Activated T-cell treated with anti-CD3 and anti-CD28 coated beads for 24 hours (primary cell): ENCODE measurements at places on chromosomes 11 and 22.

DNA sequence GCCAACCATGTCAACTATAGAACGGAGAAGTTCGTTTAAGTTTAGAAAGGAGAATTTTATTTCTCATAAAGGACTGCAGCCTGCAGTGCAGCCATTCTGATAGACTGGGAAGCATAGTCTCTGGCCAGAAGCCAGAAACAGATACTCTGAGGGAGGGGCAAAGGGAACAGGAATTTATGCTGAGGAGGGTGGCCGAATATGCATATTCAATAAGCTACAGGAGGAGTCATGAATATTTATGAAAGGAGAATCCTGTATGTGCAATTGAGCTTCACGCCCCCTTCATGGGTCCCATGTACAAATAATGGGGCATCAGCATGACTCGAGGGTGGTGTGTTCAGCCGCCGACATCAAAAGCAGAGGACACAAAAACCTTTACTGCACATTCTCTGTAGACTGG is 199.9 kb downstream of the CWF19L2 start:
- DNase-seq = no peak

- no peak for DNase-seq
These were observed 56.2 kb upstream of the CSNK2A3 start for GRCh38 chr11:11409224-11409623.

DNA sequence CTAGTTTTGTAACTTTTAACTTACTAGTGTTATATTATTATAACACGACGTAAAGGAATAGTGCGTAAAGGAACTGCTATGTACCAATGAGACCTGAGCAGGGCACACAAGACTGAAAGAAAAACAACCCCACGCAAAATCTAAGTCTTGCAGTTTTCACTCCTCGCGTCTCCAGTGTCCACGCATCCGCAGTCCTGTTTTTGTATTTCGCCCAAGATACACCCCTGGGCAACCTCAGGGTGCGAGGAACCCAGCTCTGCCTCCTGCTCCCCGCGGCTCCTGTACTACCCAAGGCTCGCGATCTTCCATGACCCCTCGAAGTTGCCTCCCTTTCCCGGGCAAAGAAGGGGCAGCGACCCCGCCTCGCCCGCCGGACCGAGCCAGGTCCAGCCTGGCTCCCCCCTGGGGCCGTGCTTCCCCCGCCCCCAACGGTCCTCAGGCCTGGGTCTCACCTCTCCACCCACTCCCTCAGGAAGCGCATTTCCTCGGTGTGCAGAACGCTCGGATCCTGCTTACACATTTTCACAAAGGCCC is 393 bp downstream of the ST13 start:
- no peak for DNase-seq

DNA sequence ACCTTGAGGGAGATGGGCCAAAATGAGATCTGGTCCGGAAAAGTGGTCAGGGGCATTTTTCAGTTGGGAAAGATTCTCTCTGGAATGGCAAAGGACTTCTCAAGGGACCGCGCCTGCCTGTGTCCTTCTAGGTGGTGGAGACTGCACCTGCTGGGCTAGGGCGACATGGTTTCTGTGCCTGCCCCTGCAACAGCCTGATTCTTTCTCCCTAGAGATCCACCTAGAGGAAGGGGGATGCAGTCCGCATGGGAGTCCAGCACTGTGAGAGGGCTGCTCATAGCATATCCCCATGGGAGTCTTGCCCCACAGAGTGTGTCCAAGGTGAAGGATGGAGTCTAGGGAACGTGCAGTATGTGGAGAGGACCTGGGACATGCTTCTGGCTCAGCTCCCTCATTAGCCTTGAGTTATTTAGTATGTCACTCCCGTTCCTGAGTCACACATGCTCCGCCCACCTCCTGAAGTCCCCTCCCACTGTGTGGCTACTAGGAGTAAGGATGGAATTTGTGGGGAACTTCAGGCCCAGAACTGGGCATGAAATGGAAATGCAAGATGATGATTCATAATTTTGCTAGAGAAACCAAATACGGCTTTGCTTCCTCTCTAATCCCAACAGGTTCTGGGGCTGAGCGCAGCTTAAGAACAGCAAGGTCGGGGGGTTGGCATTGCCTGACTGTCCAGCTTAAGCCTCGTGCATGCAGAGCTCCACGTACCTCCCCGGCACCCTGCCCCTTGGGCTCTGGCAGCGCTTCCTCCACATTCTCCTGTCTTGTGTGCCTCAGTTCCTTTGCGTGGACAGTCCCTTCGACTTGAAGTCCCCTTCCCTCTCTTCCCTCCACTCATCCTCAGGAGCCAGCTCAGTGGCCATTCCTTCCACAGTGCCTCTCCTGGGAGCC is 35.0 kb downstream of the GRIK4 start:
- DNase-seq = no peak

DNA sequence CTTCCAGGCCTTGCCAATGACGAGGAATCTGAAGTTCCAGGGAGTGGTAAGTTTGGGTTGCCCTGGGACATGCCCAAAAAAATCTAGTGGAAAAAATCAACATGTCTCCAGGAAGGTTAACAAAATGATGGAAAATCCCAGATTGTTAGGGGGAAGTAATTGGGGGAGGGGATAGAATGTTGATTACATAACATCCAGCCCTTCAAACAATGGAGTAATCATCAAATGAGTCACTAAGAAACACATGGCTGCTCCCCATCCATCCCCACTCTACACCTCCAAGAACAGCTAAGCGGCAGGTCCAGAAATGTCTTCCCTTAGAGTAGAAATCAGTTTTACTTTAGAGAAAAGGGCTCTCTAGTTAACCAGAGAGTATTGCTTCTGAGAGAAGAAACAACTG is 94.9 kb downstream of the ETS1 start:
- DNase-seq = no peak

DNA sequence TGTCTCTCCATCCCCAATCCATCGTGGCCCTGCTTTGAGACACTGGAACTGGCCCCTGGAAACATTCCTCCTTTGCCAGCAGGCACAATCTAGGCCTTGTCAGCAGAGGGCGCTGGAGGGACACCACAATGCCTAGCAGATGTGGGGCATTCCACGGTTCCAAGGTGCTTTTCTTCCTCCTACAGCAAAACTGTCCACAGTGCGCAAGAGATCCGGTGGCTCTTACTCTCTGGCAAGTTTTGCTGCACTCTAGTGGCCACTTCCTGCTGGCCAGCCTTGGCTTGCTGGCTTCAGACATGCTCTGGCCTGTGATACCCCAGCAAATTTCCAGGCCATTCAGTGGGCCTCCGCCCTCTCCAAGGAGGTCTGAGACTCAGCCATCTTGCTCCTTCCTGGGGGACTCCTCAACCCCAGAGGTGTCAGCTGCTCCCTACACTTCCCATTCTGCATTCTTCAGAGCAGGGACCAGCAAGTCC is 17.1 kb upstream of the RBM4B start:
- peak; percentile 79 for DNase-seq

- DNase-seq = no peak
These were observed 38.5 kb upstream of the FJX1 start for GRCh38 chr11:35579557-35580396.

- no peak for DNase-seq
These were observed 185.2 kb downstream of the GRIK4 start for GRCh38 chr11:120696597-120697218.

- no peak for DNase-seq
These were observed 85.8 kb downstream of the ZBTB16 start for GRCh38 chr11:114145166-114145775.

GRCh38 chr11:59680287-59681154 is 11.7 kb upstream of the PATL1 start:
- DNase-seq = peak; percentile 40

DNA sequence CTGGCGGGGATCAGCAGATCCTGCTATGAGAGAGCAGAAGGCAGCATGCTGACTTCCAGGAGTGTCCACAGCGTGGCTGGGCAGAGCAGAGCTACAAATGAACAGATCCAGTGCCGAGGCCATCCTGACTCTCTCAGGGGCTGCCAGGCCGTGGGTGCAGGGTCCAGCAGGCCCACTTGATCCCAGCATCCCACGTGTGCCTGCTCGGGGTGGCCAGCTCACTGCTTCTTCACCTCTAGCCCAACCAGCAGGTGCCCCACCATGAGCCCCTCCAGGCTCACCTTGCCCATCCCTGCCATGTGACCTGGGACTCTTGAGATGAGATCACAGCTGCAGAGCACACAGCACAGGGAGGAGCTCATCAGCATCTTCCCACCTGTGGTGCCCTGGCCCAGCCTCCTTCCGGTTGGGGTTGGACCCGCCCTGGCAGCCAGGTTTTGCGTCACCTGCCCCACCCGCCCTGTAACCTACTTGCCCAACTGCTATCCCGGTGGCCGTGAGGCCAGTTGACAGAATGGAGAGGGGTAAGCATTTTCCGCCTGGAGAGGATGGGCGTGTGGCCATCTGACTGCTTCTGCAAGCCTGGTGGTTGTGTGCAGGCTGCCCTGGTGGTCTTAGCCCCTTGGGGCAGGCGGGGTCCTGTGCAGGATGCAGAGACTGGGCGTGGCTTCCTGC is 11.0 kb downstream of the TANGO2 start:
- DNase-seq = no peak

DNA sequence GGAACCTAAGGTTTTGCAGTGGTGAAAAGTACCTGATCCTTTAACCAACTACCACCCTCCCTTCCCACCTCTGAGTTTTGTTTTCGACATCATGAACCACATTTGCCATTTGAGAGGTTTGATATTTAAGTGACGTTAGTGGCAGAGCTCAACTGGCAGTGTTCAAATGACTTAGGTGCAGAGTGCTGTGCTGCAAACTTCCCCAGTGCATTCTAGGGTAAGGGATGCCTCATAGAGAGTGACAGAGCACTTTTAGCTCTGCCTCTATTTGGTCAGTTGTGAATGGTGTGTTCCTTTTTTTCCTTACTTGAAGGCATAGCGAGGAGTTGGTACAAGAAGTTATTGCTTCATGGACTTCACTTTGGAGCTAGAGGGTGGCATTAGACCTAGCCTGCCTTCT is 9.4 kb downstream of the BMAL1 start:
- DNase-seq = no peak

GRCh38 chr11:44472916-44473315 is 92.5 kb upstream of the CD82 start:
- no peak for DNase-seq

DNA sequence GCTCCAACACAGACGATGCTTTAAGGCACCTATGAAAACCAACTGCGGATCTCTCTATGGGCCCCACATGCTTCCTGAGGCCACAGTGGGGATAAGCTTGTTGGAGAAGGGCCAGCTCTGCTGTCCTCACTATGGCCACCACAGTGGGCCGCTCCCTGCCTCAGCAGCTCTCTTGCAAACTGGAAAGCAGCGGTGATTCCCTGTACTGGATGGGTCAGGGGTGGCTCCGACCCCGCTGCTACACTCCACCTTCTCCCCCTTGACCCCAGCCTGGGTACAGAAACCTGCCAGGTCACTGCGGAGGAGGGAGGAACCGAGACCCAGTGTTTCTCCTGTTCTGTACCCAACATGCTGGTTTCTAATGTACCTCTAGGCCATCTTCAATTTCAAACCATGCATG is 403.9 kb downstream of the CTTN start:
- no peak for DNase-seq

GRCh38 chr11:119317592-119318239 is 786 bp upstream of the MCAM start:
- DNase-seq = no peak

GRCh38 chr22:40396882-40397281 is 26.5 kb downstream of the SGSM3 start:
- DNase-seq = no peak

DNA sequence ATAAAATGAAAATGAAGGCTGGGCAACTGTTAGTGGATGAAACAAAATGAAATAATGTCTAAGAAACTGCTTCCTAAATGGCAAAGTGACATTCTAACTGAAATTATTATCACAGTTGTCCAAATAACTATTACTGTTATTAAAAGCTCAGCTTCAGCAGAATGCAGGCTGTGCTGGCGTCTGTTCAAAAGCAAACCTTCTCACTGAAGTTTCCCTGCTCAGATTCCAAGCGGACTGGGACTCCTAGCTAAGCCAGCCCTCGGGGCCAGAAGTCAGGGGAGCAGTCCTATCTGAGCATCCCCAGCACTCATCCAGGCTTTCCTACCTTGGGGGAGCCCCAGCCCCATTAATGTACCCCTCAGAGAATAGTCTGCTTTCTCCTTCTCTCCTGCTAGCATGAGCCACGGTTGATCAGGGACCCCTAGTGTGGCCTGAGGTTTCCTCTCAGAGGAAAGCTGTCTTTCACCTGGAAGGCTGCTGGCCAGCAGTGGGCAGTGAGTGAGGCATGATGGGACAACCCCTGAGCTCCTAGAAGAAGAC is 1167.3 kb downstream of the TBC1D22A start:
- no peak for DNase-seq

- no peak for DNase-seq
These were observed 78.5 kb downstream of the CYP2R1 start for GRCh38 chr11:14813516-14813915.

DNA sequence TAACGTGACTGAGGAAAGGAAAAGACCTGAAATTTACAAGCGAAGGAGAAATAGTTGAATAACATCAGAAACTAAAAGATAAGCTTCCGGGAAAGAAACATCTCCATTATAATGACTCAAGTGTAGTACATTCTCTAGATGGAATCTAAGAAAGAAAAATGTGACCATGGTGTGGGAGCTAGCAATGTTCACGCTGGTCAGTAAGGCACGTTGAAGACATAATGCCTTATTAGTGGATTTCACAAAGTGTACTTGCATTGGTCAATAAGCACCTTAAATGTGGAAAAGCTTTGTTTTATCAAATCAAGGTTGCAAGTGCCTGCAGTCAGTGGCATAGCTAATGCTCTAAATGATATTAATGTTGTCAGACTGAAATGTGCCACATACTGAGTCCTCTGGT is 2.8 kb upstream of the LARGE1 start:
- no peak for DNase-seq

DNA sequence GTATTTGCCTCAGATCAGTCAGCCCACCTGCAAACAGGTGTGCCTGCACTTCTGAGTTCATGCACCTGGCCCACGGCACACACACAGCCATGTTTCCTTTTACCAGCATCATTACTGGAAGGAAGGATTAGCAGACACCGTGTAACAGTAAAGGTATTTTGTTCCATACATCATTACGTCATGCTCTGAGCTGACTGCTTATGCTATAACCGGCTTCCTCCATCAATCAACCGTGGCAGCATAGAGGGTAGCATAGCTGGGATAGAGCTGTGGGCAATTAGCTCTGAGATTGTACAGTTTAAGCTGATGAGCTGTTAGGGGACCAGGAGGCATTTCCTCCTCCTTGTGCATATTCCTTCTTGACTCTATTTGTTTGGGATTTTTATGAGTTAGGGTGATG is 102.4 kb downstream of the ME3 start:
- no peak for DNase-seq

- DNase-seq = no peak
These were observed 3.3 kb upstream of the ARHGAP20 start for GRCh38 chr11:110715541-110715940.

- no peak for DNase-seq
These were observed 181.1 kb downstream of the CTTN start for GRCh38 chr11:70579316-70579955.

DNA sequence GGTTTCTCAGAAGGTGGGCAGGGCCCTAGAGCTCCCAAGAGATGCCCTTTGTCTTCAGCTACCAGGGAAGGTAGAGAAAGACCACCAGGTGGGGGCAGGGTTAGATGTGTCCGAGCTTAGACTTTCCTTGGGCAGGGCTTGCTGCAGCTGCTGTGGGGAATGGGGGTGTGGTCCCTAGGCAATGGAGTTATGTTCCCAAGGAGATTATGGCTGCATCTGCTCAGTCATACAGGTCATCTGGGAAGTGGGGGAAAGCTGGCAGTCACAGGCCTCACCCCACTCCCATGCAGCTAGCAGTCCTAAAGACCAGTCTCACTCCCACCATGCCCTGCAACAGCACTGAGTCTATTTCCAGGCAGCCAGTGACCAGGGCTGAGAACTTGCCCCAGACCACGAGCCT is 29.5 kb downstream of the MMP27 start:
- DNase-seq = no peak
